T-helper 1 cell (primary cell): ENCODE measurements at places on chromosomes 4 and X.

DNA sequence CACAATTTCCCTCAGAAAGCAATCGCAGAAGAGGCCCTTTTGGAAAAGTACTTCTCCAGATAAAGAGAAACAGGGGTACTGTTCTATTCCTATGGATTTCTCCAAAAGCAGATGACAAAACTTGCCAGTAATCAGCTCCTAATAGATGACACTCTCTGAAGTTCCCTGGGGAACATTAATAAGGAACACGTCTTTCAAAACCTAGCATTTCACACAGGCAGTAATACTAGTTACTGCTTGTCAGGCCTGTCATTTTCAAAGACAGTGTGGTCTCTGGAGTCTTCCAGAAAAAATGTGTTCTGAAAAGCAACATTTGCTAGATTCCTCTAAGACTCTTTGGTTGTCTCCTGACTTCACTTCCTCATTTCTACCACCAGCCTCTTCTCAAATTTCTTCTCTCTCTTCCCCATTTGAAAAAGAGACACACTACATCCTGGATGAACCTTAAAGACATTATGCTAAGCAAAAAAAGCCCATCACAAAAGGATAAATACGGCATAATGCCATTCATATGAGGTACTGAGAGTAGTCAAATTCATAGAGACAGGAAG is 47.3 kb downstream of the CHRDL1 start:
- no peak for DNase-seq

DNA sequence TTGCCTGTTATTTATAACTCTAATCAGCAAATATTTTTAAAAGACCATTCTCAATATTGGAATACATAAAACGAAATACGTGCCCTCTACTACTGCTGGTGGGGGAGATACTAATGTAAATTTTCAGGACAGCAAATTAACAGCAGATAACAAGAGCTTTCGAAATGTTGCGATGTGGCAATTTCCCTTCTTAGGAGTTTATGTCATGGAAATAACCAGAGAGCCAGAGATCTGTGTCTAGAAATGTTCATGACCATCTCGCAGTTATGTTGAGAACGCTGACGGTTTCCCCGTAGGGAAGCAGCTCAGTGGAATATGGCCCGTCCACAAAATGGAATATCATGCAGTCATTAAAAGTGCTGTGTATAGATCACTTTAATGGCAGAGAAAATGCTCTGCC is 238.4 kb upstream of the PSAPL1 start:
- DNase-seq = no peak

DNA sequence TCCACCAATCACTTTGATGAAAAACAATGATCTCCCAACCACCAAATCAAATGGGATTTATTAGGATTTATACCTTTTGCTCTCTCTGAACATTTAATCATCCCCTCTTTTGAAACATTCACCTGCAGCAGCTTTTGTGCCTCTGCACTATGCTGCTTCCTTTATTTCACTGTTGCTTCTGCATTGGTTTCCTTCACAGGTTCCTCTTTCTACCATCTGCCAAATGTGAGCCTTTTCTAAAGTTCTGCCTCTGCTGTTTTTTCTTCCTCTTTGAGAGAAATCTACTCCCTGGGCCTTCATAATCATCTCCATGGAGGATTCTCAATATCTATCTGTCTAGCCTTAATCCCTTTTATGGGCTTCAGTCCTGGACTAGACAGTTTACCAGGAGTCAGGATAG is 24.7 kb downstream of the CUL4B start:
- DNase-seq = no peak

GRCh38 chr4:41539711-41540110 is 1.8 kb downstream of the LIMCH1 start:
- DNase-seq = no peak

DNA sequence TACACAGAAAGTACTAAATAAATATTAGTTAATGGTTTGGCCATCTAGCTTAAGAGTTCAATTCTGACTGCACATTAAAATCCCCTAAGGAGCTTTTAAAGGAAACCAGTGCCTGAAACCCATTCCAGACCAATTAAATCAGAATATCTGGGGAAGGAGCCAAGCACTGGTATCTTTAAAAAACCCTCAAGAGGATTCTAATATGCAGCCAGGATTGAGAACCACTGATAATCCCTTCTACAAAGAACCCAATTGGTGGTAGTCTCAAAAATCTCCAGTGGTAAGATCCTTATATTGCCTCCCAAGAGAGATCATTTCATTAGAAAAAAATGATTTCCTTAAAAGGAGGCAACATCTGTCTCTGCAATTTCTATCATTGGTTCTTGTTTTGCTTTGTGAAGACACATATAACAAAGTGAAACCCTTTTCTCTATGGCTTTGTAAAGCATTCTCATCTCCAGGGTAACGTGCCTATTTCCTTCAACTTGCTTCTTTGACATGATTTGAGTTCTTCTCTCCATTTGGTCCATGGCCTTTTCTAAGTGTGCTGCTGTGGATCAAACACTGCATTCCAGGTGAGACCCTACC is 3.5 kb downstream of the GPR34 start:
- no peak for DNase-seq
